ENCODE measurements at places on chromosomes 7 and 10.

GRCh38 chr10:89144836-89145235, 62.3 kb downstream of the CH25H start:
- DNase-seq, result no peak

DNA sequence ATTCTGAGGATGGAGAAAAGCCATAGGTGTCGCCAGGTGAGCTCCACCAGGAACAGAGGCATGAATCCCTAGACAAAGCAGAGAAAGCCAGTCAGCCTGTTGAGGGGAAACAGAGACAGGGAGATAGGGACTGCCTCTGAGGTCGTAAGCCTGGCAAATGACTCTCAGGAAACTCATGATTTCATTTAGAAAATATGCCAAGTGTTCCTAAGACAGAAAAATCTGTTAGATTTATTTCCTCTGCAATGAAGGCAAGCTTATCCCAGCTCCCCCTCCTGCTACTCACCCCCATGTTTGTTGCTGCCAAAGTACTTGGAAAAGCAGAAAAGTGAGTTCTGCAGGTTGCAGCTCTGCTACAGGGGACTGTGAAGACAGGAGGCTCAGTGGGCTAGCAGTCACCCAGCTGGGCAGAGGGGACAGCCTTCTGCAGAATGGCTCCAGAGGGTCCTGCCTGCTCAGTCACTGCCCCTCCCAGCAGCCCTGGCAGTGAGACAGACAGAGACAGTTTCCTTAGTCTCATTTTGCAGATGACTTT, 184.3 kb downstream of the ADRA2A start:
- no peak for DNase-seq

- DNase-seq, result no peak
These were observed 23.2 kb upstream of the NPFFR1 start for GRCh38 chr10:70306886-70307520.

DNA sequence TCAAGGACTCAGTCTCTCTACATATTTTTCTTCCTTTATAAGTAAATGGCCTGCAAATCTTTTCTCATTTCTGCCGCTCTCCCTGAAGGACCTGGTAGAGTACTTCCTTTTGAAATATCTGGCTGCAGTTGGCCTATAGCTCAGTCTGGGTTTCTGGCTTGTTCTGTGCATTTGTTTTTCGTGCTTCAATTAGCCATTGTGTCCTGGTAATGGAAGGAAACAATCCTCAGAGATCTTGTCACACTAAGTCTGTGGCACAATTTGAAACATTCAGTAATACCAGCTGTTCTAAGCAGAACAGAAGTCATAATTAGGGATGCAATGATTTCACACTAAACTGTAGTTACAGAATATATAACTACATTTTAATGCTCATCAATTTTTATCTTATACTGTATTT, 545.0 kb downstream of the NRG3 start:
- no peak for DNase-seq

DNA sequence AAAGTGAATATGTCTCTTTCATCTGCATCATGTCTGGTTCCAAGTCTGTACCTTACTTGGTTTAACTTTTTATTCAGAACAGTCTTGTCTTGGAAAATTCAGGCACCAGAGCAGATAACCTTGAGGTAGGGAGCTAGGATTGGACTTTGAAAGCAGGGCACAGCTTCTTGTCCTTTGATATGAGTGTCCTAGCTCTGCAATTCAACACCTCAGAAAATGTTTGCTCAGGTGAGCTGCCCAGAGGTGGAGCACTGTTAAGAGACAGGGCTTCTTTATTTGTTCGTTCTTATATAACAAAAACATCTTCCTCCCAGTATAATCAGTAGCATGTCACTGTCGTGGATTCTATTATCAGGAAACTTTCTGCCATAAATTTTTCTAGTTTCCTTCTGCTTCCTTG, 118.3 kb downstream of the LRRC4 start:
- DNase-seq, result no peak

DNA sequence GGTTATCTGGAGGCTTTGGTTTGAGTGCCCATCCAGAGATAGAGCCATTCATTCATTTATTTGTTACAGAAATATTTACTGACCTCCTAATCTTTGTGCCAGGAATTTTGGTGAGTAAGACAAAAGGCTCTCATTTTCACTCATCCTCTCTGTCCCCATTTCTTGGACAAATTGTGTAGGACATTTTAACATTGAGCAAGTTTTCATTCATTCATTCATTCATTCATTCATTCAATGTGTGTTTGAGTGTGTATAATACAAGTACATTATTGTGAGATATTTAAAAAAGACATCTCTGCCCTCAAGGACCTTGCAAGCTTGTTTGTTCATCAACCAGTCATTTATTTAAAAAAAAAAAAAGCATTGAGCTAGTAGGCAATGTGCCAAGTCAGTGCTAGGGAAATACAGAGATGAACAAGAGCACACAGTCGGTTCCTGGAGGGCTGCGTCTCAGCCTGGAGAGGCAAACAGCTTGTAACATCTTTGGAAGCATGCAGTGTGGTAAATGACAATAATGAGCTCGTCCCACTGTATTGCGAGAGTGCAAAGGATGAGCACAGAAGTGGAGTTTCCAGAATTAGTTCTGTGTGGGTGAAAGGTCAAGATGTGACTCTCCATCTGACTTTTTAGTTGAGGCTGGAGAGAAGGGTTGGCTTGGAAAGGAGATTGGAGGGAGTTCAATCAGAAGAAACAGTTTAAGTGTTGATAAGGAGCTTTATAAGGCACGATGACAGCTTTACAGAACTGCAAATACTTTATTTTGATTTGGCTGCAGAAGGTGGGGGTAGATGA, 50.5 kb upstream of the HBP1 start:
- no peak for DNase-seq

GRCh38 chr10:26430641-26431163, 7.4 kb upstream of the APBB1IP start:
- DNase-seq, result no peak

DNA sequence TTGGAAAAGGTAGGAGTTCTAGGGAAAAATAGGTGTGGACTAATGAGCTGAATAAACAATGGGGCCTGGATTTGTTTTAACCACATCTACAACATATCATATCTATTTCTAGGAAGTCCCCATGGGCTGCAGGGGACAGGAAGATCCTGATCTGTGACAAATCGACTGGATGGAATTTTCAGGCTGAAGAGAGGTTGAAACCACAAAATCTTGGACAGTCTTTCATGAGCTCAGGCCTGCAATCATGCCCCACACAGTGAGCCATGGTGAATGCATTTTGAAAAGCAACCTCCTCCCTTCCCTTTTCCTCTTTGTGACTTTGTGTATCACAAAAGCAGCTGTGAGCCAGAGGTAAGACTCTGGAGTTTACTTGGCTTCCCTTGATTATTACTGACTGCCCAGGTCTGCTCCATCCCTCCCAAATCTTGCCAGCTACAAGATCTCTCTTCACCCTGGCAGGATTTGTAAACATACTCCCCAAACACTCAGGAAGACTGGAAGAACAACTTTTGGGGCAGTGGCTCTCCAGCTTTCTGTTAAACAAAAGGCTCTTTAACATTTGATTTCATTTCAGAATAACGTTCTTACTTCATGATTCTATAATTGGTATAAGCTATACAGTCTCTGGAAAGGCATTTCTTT, 66.4 kb downstream of the ASAH2B start:
- DNase-seq, result no peak

DNA sequence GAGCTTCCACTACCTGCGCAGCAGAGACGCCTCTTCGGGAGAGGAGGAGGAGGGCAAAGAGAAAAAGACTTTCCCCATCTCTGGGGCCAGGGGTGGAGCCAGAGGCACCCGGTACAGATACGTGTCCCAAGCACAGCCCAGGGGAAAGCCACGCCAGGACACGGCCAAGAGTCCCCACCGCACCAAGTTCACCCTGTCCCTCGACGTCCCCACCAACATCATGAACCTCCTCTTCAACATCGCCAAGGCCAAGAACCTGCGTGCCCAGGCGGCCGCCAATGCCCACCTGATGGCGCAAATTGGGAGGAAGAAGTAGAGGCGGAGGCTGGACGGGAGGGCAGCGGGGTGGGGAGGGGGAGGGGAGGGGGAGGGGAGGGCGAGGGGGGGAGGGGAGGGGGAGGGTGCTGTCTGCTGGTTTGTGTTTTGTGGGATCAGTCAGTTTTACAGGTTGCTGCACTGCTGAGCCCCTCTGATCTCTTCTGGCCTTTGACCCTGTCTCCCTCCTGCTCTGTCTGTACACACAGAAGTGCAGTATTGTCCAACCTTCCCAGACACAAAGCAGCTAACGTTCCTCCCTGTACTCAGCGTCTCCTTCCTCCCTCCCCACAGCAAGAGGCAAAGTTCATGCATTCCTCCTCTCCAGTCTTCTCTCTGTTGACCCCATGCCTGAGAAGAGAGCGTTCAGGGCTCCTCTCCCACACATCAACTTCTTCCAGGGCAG, 9.3 kb downstream of the UCN3 start:
- DNase-seq, result no peak

DNA sequence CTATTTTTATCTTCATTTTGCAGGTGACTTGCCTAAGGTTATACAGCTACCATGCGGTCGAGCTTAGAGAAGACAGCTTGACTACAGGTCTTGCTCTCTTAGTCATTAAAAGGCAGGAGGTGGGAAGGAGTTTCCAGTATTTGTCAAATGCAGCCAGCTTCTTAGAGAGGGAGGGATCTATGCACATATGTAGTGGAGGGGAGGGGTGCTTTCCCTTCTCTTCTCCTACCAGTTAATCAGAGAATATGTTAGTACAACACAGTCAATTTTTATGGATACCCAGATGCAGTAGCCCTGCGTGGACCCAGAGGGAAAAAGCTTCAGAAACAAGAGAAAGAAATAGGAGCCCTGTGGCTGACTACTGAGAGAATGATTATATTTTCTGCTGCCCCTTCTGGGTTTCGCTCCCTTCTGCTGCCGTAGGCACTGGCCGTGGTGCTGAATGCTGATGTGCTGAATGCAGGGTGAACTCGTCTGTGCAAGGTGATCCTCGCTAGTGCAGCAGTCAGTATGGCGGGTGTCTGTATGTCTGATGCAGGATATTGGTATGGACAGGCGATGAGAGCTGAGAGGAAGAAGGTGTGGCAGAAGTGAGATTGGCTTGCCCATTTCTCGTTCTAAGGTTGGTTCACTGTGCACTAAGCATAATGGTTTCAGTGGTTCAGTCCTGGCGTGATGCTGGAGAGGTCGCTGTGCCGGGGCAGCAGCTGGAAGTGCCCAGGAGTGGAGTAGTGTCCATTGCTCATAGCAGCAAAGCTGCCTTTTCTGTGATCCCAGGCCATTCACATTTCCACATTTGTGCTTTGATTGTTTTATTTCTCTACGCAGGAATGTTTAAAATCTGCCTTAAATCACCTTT, 189.2 kb upstream of the PODXL start:
- DNase-seq, result no peak

DNA sequence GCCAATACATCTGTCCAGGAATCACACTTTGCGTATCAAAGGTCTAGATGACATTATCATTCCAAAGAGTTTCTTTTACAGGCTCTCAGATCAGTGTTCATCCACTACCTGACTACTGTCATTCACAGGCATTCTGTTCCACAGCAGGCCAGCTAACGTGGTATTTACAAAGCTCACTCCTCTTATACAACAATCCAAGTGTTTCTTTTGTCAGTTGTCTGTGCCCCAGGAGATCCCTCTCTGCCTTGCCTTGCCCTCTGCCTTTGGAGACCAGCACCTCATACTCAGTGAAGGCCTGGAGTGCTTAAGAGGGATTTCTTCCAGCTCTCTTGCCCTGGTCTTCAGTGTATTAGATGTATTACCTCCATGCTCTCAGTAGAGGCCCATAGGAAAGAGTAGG, 34.6 kb upstream of the CC2D2B start:
- DNase-seq, result no peak

- no peak for DNase-seq
These were observed 1168.7 kb upstream of the AUTS2 start for GRCh38 chr7:68429411-68430117.

DNA sequence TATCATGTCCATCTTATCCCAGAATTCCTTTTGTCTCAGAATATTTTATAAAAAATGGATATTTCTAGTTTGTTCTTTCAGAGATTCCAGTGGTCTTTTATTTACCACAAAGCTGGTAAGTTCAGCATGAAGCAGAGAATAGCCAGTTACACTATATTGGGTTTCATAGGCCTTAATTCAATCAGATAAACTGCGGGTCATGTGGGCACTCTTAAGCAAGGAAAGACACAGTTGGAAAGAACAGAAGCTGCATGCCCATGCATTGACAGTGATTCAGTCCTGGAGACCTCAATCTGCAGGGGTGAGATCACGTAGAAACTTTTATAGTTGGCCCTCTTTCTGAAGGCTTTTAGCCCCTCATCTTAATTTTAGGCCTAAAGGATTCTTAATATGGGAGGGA, 281.3 kb upstream of the IGFBP3 start:
- no peak for DNase-seq

GRCh38 chr7:128450409-128450808, 5.3 kb upstream of the HILPDA start:
- no peak for DNase-seq

DNA sequence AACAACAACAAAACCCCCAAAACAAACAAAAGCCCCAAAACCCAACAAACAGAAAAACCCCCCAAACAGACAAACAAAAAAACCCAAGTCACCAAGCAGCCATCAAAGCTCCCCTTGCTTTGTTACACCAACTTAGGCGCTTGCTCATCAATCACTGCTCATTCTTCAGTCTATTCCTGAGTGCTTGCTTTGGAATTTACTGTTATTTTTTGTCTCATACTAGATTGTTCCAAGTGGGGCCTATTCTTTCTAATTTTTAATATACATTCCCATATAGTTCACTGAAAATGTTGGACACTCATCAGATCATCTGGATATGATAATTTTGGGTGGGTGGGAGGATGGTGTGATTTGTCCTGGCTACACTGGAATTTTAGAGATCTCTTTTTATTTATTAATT, 126.0 kb upstream of the JCAD start:
- no peak for DNase-seq

GRCh38 chr10:24215196-24215595, 6.3 kb downstream of the KIAA1217 start:
- DNase-seq, result no peak

DNA sequence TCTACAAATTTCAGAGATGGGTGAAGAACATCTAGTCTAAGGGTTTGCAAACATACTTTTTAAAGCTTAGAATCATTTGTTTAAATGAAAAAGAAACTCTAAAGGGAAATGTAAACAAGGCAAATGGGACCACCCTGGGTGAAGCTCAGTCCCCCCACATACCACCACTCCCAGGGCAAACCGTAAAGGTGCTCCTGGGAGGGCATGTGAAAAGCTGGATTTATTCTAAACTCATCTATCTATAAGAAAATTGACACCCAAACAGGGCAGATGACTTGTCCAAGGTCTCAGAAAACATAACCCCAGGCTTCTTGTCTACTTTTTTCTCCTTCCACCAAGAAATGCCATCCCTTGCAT, 223.3 kb upstream of the PRKCQ start:
- DNase-seq, result no peak
